ENCODE measurements at places on chromosomes 4 and X.

DNA sequence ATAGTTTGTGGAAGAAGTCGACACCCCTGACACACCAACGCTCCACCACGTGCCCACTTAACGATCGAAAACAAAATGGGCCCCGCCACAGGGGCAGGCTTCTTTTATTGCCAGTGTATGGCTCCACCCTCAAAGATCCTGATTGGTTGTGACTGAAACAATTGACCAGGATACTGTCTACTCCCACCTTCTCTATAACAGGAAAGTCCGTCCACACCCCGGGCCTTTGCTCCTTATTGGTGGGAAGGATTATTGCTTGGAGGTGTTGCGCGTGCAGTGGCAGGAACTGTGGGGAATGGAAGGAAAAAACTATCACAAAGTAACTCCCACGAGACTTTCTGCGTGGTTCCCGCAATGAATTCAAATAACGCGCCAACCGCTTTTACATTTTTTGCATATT, at the start of gene USP26:
Gene USP26, minus strand, starts transcription at position 79 of the 400 bp plus-strand sequence. CDS start 68,889 bp downstream, outside the sequence.
- no peak for DNase-seq

- DNase-seq = no peak
These were observed 10.2 kb downstream of the SOD3 start for GRCh38 chr4:24805566-24805965.

DNA sequence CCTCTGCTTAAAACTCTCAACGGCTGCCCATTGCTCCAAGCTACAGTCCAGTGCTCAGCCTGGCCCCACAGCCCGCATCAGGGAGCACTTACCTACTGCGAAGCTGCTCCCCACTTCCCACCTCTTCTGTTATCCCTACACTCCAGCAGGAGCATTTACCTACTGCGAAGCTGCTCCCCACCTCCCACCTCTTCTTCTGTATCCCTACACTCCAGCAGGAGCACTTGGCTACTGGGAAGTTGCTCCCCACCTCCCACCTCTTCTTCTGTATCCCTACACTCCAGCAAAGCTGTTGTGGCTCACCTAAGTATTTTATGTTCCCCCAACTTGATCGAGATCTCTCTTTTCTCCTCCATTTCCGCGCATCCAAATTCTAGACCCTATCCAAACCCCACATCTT, 563.3 kb upstream of the ZFP42 start:
- no peak for DNase-seq

DNA sequence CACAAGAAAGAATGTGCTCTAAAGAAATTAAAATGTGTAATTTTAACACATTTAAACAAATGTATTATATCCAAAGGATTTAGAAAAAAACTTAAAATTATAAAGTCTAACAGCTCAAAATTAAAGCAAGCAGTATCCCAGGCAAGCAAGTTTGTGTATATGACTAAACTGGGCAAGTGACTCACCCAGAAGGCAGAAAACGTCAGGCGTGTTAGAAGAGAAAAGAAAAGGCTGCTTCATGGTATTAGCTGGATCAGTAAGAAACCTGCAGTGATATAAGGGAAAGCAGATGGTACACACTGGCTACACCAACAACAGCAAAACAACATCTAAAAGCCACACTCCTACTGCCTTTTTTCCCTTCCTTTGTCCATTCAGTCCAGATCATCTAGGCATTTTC, 250.6 kb upstream of the NDST3 start:
- DNase-seq = no peak

DNA sequence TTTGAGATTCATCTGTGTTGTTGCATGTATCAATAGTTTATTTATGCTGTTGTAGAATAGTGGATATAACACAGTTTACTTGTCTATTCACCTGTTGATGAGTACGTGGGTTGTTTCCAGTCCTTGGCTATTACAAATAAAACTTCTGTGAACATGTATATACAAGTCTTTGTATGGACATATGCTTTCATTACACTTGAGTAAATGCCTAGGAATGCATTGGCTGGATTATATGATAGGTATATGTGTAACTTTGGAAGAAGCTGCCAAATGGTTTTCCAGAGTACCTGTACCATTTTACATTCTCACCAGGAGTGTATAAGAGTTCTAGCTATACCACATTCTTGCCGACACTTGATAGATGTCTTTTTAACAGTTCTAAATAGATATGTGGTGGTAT, 16.5 kb downstream of the ART3 start:
- no peak for DNase-seq

- no peak for DNase-seq
These were observed 94.4 kb upstream of the TTC29 start for GRCh38 chr4:147039976-147040575.

- no peak for DNase-seq
These were observed 7.3 kb upstream of the DAPP1 start for GRCh38 chr4:99809326-99809725.

GRCh38 chrX:68708503-68709290, 61.2 kb downstream of the STARD8 start:
- DNase-seq = no peak

DNA sequence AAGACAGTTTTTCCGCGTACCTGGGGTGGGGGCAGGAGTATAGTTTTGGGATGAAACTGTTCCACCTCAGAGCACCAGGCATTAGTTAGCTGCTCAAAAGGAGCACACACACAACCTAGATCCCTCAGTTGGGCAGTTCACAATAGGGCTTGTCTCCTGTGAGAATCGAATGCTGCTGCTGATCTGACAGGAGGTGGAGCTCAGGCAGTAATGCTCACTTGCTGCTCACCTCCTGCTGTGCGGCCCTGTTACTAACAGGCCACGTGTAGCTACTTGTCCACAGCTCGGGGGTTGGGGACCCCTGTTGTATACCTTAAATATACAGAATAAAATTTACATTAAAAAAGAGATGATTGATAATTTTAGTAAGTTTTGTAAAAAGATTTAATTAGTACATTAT, 191.5 kb downstream of the SLC7A11 start:
- DNase-seq = no peak

DNA sequence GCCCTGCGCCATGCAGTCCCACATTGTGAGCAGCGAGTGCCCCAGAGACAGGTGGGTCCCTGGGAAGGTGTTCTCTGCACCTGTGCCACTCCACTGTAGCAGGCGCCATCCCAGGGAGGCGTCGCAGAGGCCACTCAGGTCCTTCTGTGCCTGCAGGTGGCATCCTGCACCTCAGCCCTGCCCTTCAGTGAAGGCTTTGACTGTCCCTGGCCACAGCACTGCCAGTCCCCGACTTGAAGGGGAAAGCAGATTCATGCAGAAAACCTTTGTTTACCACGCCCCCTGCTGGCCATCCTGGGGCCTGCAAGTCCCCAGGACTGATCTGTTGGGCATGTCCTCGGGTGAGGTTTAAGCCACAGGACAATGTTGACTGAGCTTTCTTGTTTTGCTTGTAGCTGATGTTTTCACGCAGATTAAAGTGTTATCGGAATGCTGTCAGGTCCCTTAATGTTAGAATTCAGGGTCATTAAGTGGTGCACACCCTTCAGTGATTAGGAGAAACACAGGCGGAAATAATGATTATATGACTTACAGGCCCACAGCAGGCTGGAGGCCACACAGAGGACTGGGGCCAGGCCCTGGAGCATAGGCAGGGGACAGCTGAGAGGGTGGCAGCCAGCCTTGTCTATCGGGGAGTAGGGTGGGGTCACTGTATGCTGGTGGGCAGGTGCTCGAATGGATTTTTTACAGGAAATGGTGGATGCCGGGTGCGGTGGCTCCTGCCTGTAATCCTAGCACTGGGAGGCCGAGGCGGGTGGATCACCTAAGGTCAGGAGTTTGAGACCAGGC, 5.0 kb downstream of the TACC3 start:
- peak; percentile 91 for DNase-seq

DNA sequence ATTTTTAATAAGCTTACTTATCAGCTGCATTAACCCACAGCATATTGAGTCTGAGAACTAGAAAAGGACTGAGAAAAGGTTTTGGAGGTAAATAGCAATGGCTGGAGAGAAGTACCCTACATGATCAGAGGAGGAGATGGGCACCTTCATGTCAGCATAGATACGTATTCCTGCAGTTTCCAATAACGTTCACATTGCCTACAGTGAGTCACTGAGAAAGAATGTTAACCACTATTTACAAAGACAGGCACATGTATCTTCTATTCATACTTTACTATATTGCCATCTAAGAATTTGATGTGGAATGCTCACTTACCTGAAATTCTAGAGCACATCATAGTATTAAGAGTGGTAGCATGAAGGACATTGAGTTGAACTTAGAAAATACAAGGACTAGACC, 92.5 kb downstream of the TLL1 start:
- no peak for DNase-seq

DNA sequence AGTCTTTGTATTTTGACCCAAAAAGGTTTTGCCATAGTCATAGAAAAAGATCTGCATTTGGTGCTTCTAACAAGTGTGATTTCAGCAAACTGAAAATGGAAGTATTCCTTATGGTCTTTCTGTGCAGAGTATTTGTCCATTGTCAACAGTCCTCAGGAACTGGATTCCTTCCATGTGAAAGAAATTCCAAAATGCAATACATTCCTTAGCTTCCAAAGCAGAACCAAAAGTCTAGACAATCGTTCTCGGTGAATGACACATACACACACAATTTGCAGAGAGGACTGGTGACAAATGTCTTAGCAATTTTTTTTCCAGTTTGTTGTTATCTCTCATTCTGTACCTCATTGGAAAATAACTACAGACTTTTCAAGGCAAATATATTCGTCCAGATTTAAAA, 562.2 kb upstream of the SLIT2 start:
- no peak for DNase-seq

- DNase-seq = no peak
These were observed 123.5 kb downstream of the BCOR start for GRCh38 chrX:39974270-39974669.

DNA sequence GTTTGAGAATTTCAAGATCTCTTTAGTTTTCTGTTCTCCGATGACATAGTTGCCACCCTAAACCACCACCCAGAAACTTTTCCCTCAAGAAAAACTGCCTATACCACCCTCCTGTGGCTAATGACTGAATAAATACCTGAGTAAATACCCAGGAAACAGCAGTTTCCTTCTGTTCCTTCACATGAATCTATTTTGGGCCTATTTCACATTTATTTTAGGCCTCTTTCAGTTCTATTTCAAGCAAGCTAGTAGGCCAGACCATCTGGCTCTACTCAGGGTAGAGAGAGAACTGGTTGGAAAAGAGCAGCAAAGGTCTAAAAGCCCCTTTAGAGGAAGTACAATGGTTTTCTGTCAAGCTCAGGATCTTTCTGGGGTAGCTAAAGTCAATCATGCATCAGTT, 23.4 kb downstream of the ARHGEF9 start:
- no peak for DNase-seq

GRCh38 chr4:152094970-152095700, 334.3 kb upstream of the GATB start:
- DNase-seq = no peak

DNA sequence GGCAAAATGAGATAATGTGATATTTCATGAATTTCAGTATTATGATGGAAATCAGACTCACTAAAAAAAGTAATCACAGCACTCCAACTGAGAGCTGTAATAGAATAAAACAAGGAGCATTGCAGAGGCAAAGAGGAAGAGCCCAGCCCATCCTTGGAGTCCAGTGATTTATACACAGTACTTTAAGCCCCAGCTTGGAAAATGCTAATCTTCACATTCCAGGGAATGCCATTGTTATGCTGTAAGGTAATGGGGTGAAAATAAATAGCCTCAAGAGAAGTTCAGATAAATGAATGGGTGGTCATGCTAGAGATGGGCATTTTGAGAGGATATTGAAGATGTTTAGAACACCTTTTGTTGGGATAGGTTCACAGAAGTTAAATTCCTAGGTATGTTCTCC, 190.3 kb upstream of the TAPT1 start:
- no peak for DNase-seq

DNA sequence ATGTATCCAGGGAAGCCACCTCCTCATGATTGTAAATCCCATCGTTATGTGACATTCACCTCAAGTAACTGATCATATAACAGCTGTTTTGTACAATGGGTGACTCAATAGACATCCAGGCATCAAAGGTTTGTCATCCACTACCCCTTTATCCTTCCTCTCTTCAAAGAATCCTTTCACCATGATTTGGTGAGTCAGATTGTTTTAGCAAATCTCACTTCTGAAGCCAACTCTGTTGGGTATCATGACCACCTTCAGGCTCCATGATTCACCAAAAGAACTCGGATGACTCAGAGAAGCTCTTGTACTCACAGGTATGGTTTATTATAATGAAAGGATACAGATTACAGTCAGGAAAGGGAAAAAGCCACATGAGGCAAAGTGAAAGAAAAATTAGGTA, 132.1 kb downstream of the PWWP3B start:
- DNase-seq = no peak

GRCh38 chr4:15234856-15235126, 193.0 kb upstream of the C1QTNF7 start:
- no peak for DNase-seq

DNA sequence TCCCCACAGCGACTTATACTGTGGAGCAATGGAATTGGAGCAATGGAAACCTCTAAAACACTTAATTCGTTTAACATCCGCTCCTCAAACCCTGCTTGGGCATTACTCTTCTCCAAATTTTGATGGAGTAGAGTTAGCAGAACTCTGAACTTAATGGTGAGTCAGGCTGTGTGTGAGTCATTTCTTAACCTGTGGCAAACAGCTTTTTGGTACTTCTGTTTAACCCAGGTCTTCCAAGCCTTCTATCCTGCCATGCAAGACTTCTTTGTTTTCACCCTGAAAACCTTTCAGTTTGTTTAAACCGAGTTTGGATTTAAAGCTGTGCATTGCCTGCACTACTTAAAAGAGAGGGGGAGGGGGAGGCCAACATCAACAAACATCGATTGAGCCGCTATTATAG, 3.6 kb upstream of the AMOT start:
- no peak for DNase-seq

GRCh38 chr4:11467931-11468330, 39.2 kb upstream of the HS3ST1 start:
- DNase-seq = no peak

GRCh38 chr4:8383451-8384160, 56.9 kb downstream of the ACOX3 start:
- DNase-seq = no peak

DNA sequence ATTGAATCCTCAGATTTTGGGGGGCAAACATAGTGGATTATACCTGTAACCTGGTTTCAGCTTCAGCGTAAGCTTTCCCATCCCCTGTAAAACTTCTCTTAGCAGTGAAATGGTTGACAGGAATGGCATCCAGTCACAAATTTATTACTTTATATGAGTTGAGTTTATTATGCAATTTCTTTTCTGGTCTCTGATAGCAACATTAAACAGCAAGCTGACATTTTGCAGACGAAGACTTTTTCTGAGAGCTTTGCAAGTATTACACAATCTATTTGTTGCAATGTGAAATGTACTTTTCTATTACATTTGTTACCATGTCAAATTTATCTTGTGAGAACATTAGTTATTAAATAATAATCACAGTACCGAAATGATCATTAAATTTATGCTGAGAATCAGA, 60.6 kb downstream of the GSPT2 start:
- no peak for DNase-seq

- DNase-seq = no peak
These were observed 56.4 kb upstream of the HHIP start for GRCh38 chr4:144589512-144589911.

GRCh38 chrX:9037296-9037695, 3.4 kb upstream of the FAM9B start:
- no peak for DNase-seq
